ENCODE measurements at places on chromosomes 5 and 9.
A peak's percentile ranks its signal among the peaks of the same experiment; 100 is the strongest.

- no peak for DNase-seq
These were observed 54.4 kb downstream of the NEURL1B start for GRCh38 chr5:172695232-172696054.

GRCh38 chr5:141846031-141846430 is 32.2 kb downstream of the PCDH1 start:
- no peak for DNase-seq

DNA sequence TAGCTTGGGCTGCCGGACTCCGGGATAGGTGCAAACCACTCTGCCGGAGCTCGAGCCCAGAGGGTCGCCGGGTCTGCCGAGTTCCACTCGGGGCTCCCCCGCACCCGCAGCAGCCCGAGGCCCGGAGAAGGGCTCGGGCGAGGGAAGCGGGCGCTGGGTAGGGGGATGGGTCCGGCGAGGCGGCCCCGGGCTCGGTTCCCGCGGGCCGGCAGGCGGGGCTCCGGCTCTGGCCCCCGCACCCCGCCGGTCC is 507 bp downstream of the RICTOR start:
- no peak for DNase-seq

DNA sequence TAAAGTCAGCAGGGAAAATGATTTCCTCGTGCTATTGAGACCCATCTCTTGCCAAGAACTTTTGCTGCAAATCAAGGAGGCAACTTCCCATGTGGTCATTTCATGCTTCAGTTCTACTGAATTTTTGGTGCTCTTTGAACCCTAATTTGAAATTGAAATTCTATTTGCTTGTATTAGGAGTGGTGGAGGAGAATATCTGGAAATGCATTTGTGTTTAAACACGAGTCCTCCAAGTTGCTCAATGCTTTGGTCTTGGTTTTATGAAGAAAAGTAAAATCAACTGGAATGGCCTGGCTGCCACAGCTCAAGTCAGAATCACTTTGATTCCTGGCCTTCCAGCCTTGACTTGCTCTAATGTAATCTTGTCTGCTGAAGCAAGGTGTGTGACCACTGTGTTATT is 613.2 kb downstream of the TLE1 start:
- DNase-seq = no peak

DNA sequence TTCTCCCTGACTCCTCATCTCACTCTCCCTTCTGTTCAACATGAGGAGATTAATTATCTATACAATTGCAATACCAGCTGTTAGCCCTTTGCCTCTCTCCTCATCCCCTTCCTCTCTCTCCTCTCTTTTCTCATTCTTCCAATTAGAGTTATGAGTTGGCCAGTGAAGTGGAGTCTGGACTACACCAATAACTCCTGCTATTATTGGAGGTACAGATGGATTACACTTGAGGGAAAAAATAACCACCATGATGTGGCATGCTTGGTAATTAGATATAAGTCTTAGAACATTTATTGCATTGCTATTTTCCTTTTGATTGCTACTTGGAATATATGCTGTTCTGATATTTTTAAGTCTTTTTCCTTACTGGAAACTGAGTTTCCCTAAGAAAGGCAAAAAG is 159.2 kb downstream of the FRMD3 start:
- DNase-seq = no peak

DNA sequence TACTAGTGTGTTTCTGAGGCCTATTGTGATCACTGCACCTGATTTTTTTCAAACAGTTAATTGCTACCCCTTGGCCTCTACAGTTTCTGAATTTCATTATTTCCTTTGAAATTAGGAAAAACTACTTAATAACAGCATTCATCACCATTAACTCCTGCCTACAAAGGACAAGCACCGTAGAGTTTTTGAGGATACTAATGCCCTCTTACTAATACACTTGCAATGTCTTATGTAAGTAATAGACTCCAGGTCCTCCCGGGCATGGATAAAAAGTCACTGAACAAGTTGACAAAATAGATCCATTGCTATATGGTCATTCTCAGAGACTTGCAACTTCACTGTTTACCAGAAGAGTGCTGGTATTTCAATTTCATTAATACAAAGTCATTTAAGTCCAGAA is 1172.5 kb downstream of the CDH12 start:
- DNase-seq = no peak

DNA sequence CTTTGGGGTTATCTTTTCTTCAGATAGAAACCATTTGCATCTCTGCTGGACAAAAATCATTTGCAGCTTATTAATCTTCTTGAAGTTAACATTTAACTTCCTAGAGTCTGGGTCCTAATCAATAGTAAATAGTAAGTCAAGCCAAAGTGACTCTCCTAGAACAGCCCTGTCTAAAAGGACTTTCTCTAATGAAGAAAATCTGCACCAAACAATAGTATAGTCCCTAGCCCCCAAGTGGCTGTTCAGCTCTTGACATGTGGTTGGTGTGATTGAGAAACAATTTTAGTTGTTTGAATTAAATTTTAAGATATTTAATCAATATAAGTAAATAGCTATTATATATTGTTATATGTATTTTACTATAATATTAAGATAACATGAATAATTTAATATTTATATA is 64.6 kb upstream of the SHB start:
- DNase-seq = no peak

GRCh38 chr9:127873223-127873691 is 4.2 kb downstream of the AK1 start:
- DNase-seq = no peak

GRCh38 chr5:150320044-150320613 is 17.4 kb upstream of the ARSI start:
- DNase-seq = peak; percentile 99

GRCh38 chr9:16217943-16218701 is 652.3 kb downstream of the BNC2 start:
- peak; percentile 74 for DNase-seq

- no peak for DNase-seq
These were observed 32.1 kb downstream of the SEMA4D start for GRCh38 chr9:89465726-89466308.

DNA sequence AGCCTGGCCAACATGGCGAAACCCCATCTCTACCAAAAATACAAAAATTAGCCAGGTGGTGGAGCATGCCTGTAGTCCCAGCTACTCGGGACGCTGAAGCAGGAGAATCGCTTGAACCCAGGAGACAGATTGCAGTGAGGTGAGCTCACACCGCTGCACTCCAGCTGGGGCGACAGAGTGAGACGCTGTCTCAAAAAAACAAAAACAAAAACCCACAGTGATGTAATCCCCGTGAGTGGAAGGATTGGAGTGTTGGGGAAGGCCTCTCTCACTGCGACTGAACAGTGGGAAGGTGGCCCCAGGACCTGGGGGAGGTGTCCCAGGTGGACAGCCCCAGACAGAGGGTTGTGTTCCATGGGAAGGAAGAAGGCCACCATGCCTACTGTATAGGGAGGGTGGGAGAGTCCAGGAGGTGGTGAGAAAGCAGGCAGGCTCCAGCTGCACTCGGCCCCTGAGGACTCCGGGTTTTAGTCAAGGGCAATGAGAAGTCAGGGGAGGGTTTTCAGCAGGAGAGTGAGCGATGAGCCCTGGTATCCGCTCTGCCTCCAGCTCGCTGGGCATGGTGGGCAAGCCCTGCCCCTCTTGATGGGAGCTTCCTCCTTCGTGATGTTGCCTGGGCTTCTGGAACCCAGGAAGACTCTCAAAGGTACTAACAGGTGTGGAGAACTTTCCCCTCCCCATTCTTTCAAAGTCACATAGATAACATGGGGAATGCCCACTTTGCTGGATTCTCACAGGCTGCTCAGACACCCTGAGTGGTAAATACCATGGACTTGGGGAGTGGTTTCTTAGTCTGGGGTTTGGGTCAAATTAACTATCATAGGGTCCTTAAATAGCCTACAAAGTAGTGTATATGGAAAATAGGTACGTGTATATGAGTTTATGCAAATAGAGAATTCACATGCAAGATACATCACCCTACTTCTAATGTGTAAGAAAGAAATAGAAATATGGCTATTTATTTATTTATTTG is 74.7 kb downstream of the PPARGC1B start:
- no peak for DNase-seq

DNA sequence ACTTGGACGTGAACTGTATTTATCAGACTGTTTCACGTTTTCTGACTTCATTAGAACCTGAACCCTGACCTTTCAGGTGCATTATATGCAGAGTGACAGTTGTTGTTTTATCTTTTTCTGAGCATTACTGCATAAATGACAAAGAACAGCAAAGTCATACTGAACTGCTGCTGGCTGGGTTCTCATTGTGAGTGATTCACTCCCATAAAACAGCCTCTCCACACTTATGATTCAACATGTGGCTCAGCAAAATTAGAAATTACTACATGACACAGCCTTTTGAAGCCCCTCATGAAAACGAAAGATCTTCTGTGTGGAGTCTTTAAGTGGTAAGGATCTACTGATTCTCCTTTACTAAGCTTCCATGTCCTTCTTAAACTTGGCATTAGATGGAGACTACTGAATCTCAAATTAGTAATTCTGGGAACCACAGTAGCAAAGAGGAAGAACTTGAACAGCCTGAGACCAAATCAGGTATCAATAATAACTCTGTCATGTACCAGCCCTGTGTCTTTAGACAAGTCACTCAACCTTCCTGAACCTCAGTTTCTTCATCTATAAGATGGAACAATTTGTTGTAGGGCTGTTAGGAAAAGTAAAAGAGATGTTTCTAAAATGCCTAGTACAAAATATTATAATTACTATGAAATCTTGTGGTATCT is 172.3 kb upstream of the GNA14 start:
- peak; percentile 40 for DNase-seq

- no peak for DNase-seq
These were observed 464.4 kb upstream of the TUSC1 start for GRCh38 chr9:26142631-26143030.

DNA sequence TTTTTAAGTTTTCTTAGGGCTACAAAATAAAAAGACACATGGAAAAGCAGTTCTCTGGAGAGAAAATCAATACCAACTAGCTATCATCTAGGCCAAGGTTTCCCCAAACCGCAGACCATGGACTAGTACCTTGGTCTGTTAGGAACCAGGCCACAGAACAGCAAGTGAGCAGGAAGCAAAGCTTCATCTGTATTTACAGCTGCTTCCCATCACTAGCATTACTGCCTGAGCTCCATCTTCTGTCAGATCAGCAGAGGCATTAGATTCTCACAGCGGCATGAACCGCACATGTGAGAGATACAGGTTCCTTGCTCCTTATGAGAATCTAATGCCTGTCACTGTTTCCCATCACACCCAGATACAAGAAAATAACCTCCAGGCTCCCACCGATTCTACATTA is 1907.6 kb upstream of the ACO1 start:
- no peak for DNase-seq

GRCh38 chr9:133677126-133678010 is 41.2 kb downstream of the DBH start:
- no peak for DNase-seq

- DNase-seq = no peak
These were observed 44.4 kb upstream of the AFAP1L1 start for GRCh38 chr5:149227168-149227826.

GRCh38 chr9:16501726-16502125 is 368.7 kb downstream of the BNC2 start:
- no peak for DNase-seq

DNA sequence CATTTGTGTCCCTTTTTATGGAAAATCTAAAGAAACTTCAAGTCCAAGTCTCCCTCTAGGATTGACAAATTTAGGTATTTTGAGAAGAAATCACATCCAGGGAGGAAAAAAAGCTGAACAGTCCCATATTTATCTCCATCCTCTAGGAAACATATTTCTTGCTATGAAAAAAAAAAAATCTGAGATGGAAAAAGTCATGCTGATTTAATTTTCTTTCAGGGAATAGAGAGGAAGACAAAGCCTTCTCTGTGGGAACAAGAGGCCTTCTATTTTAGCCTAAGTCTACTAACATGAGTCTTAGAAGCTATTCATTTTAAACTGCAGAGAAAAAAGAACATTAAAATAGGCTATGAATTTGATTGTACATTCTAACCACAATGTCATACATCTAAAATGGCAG is 63.1 kb upstream of the CDK5RAP2 start:
- no peak for DNase-seq

- no peak for DNase-seq
These were observed 957.8 kb upstream of the CTNND2 start for GRCh38 chr5:12861886-12862654.

- DNase-seq = no peak
These were observed 24.3 kb downstream of the NIPSNAP3B start for GRCh38 chr9:104788251-104788650.

DNA sequence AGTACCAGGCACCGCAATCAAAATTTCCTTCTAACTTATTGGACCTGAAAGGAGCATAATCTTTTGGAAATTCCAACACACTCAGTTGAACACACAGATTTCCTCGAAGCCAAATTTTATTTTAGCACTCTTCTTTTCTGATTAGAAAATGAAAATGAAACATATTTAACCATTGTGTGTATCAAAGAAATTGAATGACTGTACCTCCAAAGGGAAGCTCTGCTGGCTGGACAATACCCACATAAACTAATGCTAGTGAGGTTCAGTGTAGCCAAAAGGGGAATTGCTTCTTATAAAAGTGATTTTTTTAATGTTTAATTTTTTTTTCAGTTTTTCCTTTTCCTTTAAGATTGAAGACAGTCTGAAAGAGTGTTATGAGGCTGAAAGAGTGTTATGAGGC is 239.6 kb upstream of the NREP start:
- DNase-seq = no peak

GRCh38 chr5:36904677-36905076 is 28.1 kb downstream of the NIPBL start:
- no peak for DNase-seq

DNA sequence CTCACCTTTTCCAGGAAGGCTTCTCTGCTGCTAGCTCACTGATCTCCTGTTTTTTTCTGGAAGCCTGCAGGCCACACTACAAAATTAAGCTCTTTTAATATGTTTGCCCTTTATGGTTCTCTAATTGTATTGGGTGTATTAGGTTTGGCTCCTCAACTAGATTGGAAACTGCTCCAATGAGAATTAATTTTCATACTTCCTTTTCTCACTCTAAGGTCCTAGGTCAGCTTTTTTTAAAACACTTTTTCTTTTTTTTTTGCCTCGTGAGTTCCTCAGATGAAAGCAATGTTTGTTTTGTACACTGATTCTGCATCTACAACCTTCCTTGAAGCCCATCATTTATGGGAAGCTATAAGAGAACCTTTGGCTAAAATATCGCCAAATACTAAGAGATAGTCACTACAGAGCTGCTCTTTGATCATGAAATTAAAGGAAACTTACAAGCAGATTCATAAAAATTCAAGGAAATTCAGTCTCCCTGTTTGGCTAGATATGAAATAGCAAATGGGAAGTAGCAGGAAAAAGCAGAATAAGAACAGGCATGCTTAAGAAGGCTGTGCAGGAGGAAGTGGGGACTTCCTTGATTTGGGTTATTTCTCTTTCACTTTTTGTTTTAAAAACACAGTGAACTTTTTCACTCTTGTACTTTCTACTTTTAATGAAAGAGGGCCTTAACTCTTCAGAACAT is 55.2 kb upstream of the FYB1 start:
- no peak for DNase-seq

GRCh38 chr9:123401879-123402513 is 46.0 kb downstream of the CRB2 start:
- DNase-seq = no peak

DNA sequence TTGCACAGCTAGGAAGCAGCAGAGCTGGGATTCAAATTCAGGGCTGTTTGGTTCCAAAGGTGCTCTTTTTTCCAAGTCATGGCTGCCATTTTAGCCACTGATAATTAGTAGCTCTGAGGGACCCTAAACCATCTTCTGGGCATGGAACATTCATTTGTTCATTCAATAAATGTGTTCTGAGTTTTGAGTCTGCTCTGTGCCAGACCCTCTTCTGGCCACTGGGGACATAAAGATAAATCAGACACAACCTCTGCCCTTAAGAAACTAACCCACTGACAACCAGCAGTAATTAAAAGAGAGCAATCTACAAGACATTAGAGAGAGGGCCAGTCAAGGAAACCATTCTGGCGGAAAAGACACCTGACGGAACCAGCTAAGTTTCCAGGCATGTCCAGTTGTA is 2.0 kb upstream of the CPEB4 start:
- DNase-seq = no peak

Measured in MG63 (cell line).